LoVo (cell line): ENCODE measurements at places on chromosomes 3 and 15.
A peak's percentile ranks its signal among the peaks of the same experiment; 100 is the strongest.

DNA sequence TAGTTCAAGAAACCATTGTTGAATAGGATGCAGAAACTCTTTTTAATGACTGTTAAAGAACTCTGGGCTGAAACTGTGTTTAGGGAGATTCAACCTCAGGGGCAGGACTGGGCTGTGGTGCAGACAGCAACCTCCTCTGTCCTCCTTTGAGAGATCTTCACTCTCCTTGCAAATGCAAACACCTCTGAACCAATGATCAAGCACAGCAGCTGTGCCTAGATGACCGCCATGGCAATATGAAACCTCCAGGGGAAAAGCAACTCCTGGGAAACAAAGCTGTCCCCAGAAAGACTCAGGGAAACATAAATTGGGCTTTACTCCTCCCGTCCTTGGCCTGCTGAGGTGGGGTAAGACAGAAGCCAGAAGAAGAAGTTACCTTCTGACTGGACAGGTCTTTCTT lies 52.6 kb downstream of the TBC1D2B start:
- DNase-seq = no peak

GRCh38 chr3:9809615-9810432 lies at the start of gene TTLL3:
TSS of gene TTLL3 (plus strand) at chr3:9810262. CDS start at chr3:9810662, 400 bp downstream.
- peak; percentile 39 for DNase-seq

DNA sequence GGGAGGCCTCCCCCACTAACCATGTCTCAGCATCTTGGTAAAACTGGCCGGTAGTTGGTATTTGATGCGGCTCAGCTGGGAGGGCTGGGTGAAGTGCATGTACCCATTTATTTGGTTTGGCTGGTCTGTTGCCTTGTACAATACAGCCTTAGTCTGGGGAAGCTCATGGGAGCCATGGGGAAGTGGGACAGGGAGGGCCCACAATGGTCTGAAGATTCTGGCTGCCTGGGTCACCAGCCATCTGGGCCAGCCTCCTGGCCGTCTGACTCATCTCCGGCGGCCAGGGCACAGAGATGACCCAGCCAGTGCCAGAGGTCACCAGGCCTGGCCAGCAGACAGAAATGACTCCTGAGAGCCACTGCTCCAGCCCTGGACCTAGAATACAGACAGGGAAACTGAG lies 51.6 kb upstream of the SMAD6 start:
- no peak for DNase-seq

- no peak for DNase-seq
Observed at GRCh38 chr3:19272296-19272695, 124.0 kb downstream of the KCNH8 start.

GRCh38 chr15:42059661-42060476 lies 34.5 kb downstream of the PLA2G4D start:
- peak; percentile 73 for DNase-seq

- DNase-seq = no peak
Observed at GRCh38 chr3:52433328-52433995, 11.4 kb downstream of the SEMA3G start.
